ENCODE measurements at places on chromosomes 2 and 18.

GRCh38 chr2:65373365-65373918 lies 59.0 kb downstream of the SPRED2 start:
- DNase-seq = no peak

GRCh38 chr18:75204269-75204731 lies 4.6 kb downstream of the PTGR3 start:
- no peak for DNase-seq

GRCh38 chr2:97760480-97761049 lies 47.2 kb downstream of the ZAP70 start:
- no peak for DNase-seq

DNA sequence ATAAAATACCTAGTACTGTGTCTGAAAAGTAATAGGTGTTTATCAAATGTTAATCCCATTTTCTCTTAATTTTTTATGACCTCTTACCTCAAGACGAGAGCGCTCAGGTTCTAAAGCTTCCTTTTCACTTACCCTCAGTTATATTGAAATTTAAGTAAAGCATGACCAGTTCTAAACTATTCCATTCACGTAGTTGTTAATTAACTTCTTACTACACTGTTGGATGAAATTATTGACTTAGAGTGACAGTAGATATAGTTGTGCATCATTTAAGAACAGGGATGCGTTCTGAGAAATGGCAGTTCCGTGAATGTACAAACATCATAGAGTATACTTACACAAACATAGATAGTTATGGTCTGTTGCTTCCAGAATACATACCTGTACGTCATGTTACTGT lies 20.1 kb upstream of the HTR2B start:
- no peak for DNase-seq

- no peak for DNase-seq
Observed at GRCh38 chr2:167851876-167852275, 395.5 kb downstream of the STK39 start.

DNA sequence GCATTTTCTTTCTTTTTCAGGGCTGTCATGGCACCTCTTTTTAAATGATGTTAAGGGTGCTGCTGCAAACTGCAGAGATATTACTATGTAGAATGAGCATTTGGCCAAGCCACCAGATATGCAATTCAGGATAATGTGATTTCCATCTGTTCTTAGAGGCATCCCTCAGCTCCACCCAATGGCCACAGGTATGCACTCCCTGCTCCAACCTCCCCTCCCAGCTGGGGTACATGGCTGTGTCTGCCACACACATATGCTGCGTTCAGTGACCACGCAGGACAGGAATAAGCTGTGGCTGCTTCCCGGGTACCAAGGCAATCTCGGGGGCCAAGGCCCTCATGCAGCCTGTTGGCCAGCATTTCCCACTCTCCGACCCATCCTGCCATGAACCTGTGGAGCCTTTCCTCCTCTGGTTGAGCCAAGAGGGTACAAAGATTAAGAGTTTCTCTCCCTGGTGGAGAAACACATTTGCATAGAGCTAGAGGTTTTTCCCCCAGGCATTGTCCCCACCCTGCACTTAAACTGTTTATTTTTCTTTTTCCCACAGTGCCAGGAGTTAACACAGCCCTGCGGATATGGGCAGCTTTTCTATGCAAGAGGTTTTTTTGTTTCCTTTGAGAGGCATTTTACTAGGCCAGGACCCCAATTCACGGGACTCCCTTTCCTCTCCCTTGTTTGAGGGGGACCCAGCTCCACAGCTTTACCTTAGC lies 147.0 kb downstream of the GCA start:
- no peak for DNase-seq

DNA sequence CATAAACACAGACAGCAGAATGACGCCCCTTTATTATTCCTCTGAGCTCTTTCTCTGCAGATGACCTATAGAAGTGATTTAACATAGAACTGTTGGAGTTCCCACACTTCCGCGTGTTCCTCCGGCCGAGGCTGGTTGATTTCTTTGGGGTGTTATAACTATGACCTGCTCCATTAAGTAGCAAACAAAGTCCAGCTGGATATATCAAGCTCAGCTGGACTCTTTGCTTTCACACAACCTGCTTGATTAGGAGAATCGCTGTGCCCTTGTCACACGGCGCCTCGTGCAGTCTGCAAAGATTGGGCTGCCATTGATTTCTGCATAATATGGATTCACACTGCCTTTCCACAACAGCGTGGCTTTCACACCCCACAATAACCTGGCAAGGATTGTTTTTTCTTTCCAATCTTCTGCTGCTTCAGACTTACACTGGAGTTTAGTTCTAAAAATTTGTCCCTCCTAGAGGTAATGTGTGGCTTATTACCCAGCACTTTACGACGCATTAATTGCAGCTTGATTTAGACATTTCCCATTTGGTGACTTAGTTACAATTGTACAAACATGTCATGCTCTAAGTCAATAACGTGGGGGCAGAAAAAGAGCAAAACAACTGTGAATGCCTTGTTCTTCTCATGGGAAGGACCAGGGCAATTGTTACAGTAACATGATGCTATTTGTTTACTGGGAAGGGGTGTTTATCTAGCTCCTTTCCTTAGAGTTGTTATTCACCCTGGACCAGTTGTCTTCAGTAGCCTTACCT lies 485.7 kb downstream of the TXNL1 start:
- DNase-seq = no peak

All from activated naive CD4-positive, alpha-beta T cell (primary cell).